ENCODE measurements at places on chromosomes 7 and 10. TPM values are rescaled to one million over a fixed set of nuclear protein-coding genes. Genes with fewer than 3 reads are reported as not detected.

HDAC9 gene
- 20.0 TPM for total RNA-seq

AEBP1 gene
- 131 TPM for total RNA-seq

LRRC18 gene
- total RNA-seq: not detected

DMBT1 gene
- 1.5 TPM for total RNA-seq

ADIRF gene
- total RNA-seq: 790 TPM

EGR2 gene
- total RNA-seq: 5.7 TPM

DNA sequence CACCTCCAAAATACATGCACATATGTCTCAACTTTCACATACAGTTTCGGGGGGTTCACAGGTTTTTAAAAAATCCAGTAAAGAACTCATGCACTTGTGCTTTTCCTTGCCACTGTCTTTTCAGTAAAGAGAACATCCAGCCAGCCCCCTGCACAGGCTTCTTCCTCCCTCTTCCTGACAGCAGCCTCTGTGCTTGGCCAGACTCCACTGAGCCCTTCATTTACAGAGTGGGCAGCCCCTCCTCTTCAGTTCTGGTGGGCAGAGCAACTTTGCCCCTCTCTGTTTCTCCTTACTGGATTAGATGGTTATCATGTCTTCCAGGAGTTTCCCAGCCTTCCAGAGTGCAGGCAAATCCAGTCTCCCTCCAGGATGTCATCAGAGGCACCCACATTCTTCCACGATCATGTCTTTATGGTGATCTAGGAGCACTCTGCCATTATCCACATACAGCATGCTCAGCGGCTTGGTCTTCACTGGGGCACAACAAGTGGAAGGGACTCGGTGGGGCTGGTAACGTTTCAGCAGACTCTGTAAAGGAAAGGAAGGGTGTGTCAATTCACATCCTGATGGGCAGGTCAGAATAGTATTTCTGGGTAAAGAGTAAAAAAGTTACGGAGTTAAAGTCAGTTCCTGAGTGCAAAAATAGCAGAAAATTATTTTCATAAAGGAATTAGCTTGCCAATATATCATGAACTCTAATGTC lies 8.8 kb downstream of the NODAL start:
- no peak for DNase-seq

GRCh38 chr7:133676805-133677370 lies 424.0 kb downstream of the EXOC4 start:
- no peak for DNase-seq

DNA sequence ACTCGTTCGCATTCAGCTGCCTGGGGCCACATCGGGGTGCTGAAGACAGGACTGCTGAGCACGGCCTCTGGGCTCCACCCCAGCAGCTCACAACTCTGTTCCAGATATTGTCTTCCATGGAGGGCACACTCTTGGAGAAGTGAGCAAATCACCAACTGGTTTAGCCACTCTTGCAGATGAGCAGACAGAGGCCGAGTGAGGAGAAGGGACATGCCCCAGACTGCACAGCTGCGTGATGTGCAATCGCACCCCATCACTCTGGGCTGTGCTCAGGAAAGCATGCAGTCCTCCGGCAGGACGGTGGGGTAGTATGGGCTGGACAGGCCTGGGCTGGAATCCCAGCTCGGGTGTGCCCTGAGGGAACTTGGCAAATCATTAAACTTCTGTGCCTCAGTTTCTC lies 111.6 kb downstream of the FAM53B start:
- no peak for DNase-seq

DNA sequence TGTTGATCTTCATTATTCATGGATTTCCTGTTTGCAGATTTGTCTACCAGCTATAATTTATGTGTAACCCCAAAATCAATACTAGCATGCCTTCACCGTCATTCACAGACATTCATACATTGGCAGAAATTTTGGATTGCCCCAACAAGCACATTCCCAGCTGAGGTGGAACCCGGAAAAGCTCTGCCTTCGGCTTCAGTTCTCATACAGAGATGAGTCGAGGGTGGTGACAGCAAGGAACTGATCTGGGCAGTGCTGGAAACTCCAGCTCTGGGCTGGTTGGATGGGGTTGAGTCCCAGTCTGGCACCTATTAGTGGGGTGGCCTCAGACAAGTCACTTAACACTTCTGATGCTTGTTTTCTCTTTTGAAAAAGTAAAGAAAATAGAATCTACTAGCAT lies 267.5 kb downstream of the SNX13 start:
- DNase-seq: no peak

DNA sequence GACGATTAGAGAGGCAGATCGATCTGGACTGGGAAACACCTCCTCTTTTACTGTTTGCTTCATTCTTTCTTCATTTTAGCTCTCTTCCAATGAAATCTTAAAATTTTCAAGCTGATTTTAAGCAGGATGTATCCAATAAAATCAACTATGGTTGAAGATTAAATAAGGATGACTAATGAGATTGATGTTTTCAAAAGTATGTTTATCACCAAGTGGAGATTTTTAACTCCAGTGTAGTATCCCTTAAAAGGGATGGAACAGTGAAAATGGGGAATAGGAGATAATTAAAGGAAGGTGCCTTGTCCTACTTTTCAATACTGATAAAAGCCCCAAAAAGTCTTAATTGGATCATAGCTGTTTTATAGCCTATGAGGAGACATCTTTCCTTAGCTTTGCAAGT lies 11.6 kb upstream of the LIPF start:
- DNase-seq: no peak

DNA sequence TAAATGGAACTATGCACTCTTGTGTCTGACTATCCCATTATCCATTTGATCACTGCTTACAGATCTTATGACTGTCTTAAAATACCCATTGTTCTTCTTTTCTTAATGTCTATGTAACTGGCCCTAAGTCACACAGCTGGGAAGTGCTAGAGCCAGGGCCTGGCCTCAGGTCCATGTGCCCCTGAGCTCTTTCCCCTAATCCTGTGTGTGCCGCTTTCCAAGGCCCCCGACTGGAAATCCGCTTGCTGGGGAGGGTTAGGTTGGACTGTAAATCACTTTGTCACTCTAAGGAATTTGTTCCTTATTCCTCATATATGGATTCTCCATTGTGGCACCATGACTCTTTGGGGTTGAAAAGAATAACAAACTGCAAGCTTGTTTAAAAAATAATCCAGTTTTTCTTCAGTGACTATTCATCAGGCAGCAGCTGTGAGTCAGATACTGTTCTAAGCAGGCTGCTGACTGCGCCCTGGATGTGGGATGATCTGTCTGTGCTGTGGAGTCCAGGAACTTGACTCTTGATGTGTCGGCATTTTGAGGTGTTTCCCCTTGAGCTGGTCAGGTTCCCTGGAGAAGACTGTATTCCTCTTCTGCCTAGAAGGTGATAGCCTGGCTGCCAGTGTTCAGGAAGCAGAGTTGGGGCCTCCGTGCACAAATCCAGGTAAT lies 236.3 kb downstream of the SDK1 start:
- DNase-seq: no peak

DNA sequence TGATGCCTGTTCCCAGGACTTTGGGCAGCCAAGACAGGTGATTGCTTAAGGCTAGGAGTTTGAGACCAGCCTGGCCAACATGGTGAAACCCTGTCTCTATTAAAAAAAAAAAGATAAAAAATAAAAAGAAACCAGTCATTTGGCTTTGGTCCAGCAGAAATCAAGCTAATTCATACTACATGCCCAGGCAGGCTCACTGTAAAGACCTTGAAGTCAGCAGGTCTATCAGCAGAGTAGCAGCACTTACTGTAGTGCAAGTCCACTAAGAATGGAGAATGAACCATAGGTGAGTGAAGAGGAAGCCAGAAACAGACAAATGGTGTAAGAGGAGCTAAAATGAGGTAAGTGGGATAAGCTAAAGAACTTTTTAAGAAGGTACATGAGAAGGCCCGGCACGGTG lies 24.7 kb downstream of the PSPH start:
- DNase-seq: no peak
